ENCODE measurements at places on chromosomes 1 and 21.

DNA sequence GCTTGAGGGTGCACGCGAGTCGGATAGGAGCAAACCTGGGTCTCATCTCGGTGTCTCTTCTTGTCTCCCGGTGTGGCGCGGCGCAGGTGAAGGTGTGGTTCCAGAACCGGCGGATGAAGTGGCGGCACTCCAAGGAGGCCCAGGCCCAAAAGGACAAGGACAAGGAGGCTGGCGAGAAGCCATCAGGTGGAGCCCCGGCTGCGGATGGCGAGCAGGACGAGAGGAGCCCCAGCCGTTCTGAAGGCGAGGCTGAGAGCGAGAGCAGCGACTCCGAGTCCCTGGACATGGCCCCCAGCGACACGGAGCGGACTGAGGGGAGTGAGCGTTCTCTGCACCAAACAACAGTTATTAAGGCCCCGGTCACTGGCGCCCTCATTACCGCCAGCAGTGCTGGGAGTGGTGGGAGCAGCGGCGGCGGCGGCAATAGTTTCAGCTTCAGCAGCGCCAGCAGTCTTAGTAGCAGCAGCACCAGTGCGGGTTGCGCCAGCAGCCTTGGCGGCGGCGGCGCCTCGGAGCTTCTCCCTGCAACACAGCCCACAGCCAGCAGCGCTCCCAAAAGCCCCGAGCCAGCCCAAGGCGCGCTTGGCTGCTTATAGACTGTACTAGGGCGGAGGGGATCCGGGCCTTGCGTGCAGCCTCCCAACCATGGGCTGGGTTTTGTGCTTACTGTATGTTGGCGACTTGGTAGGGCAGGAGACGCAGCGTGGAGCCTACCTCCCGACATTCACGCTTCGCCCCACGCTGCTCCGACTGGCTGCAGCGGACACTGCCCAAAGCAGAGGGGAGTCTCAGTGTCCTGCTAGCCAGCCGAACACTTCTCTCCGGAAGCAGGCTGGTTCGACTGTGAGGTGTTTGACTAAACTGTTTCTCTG, 5.1 kb downstream of the HLX start:
- no peak for DNase-seq

DNA sequence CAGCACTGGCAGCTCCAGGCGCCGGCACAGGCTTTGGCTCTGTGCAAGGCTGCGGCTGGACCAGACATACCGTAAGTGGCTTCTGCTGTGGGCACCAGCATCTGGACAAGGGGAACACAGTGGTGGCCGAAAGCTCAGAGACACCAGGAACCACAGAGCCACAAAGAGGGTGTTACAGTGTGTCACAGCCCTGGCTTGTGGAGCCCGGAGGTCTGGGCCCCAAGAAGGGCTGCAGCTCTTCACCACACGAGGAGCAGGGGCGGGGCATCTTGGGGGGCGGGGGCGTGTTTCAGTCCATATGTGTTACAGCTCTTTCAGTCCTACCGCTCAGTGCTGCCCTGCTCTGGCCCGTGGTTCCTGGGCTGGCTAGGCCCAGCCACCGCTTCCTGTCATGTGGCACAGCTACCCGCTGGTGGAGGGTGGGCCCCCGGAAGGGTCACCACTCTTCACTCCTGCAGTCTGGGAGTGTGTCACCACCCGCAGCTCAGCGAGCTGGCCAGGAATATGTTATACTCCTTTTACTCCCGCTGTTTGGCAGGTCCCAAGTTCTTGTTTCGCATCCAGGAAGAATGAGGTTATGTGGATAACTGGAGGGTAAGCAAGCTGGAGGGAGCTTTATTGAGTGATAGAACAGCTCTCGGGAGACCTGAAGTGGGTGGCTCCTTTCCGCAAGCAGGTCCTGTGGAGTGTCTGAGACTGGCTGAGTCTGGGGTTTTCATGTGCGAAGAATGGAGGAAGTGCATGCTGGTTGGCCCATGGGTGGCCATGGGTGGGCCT, 3.3 kb upstream of the LSM10 start:
- DNase-seq: no peak

- peak; percentile 56 for DNase-seq
Observed at GRCh38 chr1:167083066-167083665, 7.0 kb downstream of the GPA33 start.

DNA sequence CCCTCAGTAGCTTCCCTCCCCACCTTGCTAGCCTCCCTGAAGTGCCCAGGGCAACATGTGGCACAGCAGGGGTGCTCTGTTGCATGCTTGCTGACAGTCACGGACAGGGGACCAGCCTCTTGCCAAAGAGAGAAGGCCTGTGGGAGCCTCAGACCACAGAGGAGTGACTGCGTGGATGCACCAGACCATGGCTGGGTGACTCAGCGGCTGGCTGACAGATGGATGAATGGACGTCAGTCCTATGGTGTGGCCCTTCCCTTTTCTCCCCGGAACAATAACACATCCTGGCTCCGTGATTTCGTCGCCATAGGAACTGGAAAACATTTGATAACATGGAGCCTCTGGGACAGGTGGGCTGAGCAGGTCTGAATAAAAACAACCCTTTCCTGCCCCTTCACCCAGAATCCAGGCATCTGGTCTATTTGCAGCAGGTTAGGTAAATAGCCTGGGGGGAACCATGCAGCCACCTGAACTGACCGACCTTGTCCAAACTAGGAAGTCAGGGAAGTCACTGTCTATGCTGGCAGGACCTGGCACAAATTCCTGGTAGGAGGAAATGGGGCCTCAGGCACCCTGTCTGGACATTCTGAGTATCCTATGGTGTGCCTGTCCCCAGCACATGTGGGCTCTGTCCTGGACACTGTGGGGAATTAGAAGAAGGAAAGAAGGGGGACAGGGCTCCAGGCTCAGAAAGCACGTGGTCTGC, 53.3 kb downstream of the NENF start:
- DNase-seq: peak; percentile 65

DNA sequence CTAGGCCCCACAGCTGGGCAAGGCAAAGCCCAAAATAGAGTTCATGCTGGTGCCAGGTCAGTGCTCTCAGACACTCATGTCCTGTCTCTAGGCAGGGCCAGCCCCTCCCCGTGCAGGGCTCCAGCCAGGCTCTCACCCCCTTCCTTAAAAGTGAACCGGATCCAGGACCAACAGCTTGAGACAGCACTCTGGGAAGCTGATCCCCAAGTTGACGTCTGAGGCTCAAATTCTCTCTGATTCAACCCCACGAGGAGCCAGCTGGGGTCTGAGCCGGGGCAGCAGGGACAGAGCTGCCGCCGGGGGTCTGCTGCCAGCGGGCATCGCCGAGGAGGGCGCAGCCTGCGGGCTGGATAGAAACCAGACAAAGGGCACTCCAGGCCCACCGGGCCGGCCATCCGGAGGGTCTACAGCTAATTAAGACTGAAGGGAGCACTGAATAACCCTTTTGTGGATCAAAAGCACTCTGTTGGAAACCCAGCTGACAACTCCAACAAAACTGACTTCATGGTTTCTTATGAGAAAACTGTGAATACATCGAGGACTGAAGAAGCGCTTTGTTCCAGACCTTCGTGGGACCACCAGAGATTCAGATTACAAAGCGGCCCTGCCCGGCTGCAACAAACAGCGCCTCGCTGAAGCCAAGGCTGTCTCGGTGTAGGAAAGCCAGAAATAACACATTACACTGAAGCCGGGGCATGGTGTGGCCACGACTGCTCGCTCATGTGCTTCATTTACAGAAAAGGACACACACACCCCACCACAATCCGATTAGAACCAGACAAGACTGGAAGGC, 95.8 kb downstream of the PSMG1 start:
- no peak for DNase-seq

DNA sequence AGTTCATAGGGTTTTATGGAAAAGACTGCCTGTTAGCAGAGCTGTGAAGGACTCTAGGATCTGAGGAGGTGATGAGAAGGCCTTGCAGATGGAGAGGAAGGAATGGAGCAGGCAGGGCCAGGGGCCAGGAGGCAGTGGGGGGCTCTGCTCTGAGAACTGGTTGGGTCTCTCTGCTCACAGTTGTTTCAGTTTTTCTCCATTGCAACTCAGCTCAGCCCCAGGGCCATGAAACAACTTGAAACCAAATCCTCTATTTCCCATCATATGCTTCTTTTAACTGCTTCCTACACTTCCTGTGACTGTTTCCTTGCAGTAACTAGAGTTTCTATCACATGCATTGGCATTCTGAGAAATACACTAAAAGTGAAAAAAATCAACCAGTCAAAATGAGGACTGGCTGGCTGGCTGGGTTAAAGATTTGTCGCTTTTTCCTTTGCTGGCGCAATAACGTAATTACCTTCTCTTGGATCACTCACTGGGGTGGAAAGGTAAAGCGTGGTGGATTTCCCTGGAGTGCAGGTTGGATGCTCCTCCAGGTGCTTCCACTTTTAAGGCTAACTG, 172.0 kb downstream of the CDC7 start:
- DNase-seq: no peak

- peak; percentile 66 for DNase-seq
Observed at GRCh38 chr1:19918057-19918456, 5.4 kb downstream of the PLA2G2E start.

GRCh38 chr1:73100216-73100615, 817.9 kb upstream of the NEGR1 start:
- no peak for DNase-seq

- no peak for DNase-seq
Observed at GRCh38 chr1:225449261-225449660, 21.4 kb upstream of the LBR start.

GRCh38 chr1:199123615-199124014, 484.8 kb downstream of the PTPRC start:
- DNase-seq: no peak

- no peak for DNase-seq
Observed at GRCh38 chr1:43481491-43481890, 27.8 kb upstream of the HYI start.

GRCh38 chr1:243493156-243494129, 237.6 kb downstream of the SDCCAG8 start:
- DNase-seq: no peak

DNA sequence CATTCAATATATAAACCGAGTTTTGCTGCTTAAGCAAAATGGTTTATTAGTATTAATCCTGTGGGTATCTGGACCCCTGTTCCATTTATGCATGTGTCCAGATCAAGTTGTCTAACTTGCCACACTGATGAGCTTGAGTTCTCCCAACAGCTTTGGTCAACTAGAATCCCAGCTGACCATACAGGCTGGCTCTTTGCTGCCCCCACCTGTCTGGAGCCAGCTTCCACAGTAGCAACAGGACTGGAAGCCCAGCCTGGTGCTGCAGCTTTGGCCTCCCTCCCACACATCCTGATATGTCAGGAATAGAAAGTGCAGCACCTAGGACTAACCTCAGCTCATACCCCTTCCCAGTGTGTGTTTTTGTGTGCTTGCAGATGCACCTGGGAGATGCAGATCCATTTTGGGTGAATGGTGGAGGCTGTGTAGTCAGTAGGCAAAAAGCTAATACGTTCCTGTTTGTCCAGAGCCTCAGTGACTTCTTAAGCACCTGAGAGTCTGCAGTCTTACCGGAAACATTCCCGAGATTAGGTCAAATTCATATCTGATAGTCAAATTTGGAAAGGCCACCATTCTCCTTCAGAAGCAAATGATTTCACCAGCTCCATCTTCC, 40.9 kb upstream of the BEND5 start:
- DNase-seq: no peak

DNA sequence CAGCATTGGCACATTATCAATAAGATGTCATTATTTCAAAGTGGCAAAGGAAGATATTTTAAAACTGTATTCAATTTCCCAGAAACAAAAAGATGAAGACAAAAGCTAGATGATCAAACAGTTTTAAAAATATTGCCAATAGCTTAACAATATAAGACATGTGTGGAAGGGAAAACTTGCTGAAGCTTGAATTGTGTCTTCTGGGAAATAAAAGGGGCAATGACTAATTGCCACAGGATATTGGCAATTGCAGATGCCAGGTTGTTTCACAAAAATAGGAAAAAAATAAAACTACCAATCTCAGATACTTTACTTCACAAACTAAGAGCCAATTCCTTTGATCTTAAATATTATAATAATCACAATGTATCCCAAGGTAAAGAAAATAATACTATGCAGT, 679.8 kb upstream of the ADAMTS5 start:
- no peak for DNase-seq

- no peak for DNase-seq
Observed at GRCh38 chr1:59686574-59686973, 128.2 kb upstream of the HOOK1 start.

GRCh38 chr1:104190821-104191220, 441.1 kb downstream of the AMY1C start:
- no peak for DNase-seq

GRCh38 chr1:102821707-102822106, 286.6 kb downstream of the COL11A1 start:
- no peak for DNase-seq

GRCh38 chr1:222420633-222421032, 127.3 kb downstream of the HHIPL2 start:
- DNase-seq: no peak

DNA sequence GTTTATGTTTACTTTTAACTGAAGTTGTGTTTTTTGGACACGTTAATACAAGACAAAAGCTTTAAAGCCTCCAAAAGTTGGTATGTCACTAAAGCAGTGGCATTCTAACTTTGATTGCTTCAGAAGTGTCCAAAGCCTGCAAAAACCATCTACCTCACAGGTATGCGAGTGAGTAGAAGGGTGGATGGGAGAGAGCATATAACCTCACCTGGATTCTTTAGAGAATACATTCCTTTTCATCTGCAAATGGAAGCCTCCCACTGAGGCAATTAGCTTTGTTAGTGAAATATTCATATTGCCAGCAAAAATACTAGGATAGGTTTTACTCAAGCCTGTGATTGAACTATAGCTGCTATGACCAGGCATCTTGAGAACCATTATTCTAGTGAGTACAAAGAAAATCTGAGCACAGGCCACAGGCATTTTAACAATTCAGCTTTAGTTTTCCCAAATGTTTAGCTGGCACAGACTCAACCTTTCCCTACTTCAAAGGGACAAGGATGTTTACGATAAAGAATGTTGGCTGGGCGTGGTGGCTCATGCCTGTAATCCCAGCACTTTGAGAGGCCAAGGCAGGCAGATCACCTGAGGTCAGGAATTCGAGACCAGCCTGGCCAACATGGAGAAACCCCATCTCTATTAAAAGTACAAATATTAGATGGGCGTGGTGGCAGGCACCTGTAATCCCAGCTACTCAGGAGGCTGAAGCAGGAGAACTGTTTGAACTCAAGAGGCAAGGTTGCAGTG, 39.7 kb downstream of the MAP3K21 start:
- no peak for DNase-seq

GRCh38 chr1:44507490-44508396, 102.7 kb downstream of the RNF220 start:
- no peak for DNase-seq

DNA sequence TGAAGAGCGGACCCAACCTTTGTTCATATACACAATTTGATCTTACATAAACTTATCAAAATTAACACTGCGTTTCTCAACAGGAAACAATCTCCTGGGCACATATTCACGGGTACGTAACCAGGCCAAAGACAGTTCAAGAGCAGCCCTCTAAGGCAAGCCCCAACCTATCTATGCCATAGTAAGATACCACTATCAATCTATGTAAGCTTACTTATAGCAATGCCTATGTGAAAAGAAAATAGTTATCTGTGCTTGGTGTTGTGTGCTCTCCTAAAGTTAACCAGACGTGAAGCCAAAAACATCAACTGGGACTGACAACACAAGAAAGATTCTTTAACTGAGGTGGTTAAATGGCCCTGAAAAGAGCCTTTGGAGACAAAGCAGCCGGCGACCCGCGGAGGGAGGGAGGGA, 49.4 kb upstream of the BOLA1 start:
- no peak for DNase-seq
